Anterior cingulate cortex (tissue), 58 donors: ENCODE measurements at places on chromosomes 2 and 18.

DNA sequence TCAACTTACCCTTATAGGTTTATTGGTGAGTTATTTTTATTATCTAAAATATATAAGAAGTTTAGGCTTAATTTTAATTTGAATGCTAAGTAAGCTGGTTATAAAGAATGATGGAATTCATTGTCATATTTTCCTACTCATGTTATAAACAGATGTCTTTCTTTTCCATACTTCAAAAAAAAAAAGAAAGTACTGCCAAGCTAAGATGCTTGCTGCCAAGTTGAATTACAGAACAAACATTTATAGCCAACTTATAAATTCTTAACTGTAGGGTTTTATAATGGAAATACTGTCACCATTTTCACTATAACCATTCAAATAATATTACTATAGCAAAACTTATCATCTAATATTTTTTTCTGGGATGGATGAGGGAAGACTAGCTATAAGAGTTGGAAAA, 676.0 kb downstream of the NRXN1 start:
- DNase-seq: no peak

- DNase-seq: no peak
These were observed 21.8 kb upstream of the GLS start for GRCh38 chr2:190858817-190859216.

GRCh38 chr2:110219496-110220189, 7.3 kb upstream of the MTLN start:
- DNase-seq: no peak

DNA sequence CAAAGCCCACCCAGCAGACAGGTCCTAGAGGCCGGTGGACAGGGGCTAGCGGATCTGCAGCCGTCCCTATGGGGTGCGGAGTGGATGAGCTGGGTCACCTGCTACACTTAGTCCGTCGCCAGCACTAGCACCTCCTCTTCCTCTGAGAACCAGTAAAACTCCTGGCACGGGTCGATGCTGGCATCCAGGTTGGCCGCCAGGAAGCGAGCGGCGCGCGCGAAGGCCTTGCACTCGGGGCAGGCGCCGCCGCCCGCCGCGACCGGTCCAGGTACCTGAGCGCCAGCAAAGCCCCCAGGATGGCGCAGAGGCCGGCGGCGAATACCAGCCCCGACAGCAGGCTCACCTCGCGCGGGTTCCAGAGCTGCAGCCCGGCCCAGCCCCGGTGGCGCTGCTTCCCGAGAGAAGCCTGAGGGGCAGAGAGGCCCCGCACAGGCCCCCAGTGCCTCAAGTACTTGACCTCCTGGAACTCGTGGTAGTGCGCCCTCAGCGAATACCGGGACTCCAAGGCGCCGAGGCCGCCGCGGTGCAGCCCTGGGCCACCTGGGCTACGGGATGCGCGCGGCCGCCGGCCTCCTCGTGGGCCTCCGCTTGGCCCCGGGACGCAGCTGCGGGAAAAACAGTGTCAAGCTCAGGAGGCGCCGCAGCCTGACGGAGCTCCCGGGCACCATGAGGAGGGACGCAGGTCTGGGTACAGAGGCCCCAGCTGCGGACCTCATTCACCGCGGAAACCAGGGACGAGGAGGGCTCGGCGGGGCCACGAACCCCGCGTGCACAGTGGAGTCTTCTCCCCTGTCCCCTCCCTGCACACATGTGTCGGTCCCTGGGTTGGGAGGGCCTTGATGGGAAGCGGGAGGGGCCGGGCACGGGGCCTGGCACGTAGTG, 27.5 kb upstream of the ALPP start:
- no peak for DNase-seq

DNA sequence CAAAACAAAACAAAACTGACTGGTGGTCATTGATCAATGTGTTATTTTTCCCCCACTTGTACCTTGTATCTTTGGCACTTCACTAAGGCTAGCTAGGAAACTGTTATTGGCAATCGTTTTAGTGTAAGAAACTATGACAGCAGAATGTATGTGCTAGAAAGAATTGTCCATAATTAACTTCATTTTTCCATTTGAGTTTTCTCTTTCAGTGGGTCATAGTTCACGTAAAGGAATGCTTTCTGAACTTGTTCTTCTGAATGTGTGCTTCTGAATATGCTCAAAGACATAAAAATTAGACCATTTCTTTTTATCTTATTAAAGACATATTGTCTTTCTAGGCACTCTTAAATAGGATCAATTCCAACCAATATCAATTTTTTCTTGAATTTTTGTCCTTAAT, 132.2 kb downstream of the ASXL3 start:
- DNase-seq: no peak

- DNase-seq: no peak
These were observed 24.9 kb downstream of the HTR2B start for GRCh38 chr2:231099918-231100317.

GRCh38 chr2:116832148-116832547, 982.3 kb upstream of the DDX18 start:
- no peak for DNase-seq

DNA sequence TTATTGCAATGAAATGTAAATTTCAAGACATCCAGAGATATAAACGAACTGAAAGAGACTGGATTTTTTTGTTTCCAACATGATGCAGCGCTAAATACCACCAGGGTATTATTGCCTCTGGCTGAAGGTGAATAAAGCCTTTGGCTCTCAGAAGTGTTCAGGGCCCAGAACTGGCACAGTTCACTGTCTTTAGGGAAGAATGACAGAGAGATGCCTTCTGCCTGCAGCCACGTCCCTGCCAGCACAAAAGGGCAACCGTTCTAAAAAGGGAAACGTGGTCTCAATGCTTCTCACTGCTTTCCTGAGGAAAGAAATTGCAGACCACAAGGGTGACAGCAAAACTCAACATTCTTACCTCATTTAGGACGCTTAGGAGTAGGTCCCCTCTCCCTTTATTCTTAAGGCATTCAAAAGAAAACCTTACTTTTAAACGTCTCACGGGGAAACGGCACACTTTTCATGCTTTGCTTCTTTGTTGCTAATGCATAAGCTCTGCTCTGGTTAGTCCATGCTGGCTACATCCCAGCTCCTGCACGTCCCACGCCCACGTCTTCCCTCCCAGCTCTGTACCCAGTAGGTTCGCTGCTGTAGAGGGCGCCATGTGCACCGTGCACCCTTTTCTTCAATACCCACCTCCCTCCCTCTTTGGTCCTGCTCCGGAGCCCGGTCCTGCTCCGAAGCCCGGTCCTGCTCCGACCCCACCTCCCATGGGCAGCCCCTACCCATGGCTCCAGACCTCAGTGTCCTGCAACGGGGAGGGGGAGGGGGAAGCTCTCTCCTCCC, 171.0 kb downstream of the HRH4 start:
- peak; percentile 3 for DNase-seq

- DNase-seq: no peak
These were observed 20.7 kb upstream of the NT5C1B start for GRCh38 chr2:18610090-18610489.
